Hematopoietic multipotent progenitor cell treated with erythropoietin and hydrocortisone succinate and interleukin-3 and kit ligand, for 6 days (in vitro differentiated cells): ENCODE measurements at places on chromosomes 12 and 14.

GRCh38 chr12:113463746-113464451 is 7.8 kb downstream of the LHX5 start:
- no peak for DNase-seq

GRCh38 chr12:56040963-56041551 is 661 bp upstream of the RPS26 start:
- no peak for DNase-seq

- no peak for DNase-seq
Measured at GRCh38 chr12:50545786-50546185, 41.0 kb downstream of the DIP2B start.

DNA sequence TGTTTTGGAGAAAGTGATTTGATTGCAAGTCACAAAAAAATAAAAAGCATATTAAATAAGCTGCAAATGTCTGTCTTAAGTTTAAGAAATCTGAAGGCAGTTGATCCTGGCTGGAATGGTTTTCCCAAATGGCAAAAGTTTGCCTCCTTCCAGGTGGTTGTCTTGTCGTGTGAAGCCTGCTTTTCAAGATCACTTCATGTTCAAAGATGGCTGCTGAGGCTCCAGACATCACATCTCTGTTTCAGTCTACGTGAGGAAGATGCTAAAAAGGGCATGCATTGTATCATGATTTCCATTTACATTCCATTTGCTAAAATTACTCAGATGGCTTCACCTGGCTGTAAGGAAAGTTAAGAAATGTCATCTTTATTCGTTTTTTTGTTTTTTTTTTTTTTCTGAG is 31.6 kb upstream of the HMGA2 start:
- DNase-seq, result no peak

GRCh38 chr12:46553911-46554310 is 181.3 kb upstream of the SLC38A2 start:
- DNase-seq, result no peak

GRCh38 chr14:24428628-24429394 is 657 bp downstream of the CBLN3 start:
- no peak for DNase-seq

- DNase-seq, result no peak
Measured at GRCh38 chr12:47712171-47712570, 6.3 kb upstream of the RPAP3 start.

GRCh38 chr12:15525441-15525840 is 203.1 kb downstream of the PTPRO start:
- DNase-seq, result no peak

DNA sequence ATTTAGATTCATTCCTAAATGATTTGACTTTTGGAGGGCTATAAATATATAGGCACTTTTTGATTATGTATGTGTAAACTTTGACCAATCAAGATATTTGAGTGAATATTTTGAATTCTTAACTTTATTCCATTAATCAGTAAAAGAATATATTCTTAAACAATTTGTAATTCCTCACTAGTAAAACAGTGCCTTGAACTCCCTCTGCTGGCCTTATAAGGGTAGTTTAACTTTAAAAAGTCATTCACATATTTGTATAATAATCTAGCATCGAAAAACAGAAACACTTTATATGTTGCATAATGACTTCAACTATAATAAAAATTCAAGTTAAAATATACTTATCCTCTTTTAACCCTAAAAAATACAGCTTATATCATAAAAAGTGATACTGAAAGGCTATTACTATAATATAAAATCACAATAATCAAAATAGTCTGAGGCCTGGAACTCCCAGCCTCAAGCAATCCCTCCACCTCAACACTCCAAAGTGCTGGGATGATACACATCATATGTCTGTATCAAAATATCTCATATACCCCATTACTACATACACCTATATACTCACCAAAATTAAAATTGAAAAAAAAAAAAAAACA is 31.2 kb downstream of the CCDC59 start:
- peak; percentile 63 for DNase-seq

DNA sequence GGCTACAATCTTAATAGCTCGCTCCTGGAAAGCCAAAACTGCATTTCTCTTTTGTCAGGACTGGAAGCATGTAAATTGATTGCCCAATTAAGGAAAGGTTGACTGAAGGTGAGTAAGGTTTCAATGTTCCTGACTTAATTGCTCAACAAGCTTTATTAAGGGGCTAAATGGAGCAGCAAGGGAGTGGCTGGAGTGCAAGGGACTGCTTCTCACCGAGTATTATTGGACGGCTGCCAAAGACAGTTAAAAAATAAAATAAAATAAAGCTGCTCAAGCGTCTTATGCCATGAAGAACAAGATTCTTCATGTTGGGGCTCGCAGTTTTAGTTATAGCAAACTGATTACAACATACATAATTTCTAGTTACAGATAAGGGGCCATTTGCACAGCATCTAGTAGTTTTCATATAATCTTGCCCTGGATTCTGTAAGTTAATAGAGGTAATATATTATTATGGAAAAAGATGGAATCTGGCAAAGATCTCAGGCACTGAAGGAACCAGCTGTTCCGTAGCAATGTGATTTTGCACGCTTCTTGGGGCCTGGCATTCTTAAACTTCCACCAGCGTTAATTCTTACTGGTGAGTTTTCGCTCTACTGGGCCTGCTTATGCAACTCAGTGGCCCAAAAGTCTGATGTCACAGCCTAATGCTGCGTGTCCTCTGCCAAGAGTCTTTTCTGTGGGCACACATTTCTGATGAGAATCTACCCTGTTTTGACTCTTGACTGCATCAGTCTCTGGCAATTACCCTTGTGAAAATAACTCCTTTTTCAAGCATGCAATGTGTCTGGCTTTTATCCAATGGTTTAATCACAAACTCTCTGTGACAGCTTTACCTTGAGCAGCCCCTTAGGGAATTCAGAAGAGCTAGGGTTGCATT is 108.5 kb downstream of the SLC38A1 start:
- DNase-seq, result no peak

- no peak for DNase-seq
Measured at GRCh38 chr14:100775831-100776591, 49.3 kb downstream of the DLK1 start.

- no peak for DNase-seq
Measured at GRCh38 chr12:109109746-109110350, 6.5 kb upstream of the ACACB start.

GRCh38 chr12:6198556-6198955 is 1.6 kb upstream of the CD9 start:
- no peak for DNase-seq

- no peak for DNase-seq
Measured at GRCh38 chr12:23209793-23210192, 584.8 kb downstream of the ETNK1 start.

DNA sequence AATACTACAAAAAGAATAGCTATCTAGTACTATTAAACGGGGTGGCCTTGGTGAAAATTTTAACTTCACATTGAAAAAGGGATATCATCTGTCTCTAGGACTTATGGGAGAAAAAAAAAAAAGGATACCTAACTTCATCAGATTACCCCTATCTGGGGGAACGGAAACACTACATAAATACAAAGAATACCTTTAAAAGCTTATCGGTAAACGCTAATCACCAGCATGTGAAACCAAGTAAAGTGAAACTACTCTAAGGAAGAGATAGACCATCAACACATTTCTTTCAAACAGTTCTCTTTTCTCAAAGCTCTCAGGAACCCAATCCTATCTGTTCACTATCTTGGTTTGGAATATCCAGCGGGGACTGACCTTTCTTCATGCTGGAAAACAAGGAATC is 3.5 kb downstream of the KICS2 start:
- peak; percentile 55 for DNase-seq

- DNase-seq, result no peak
Measured at GRCh38 chr14:103423050-103423461, 37.8 kb downstream of the MARK3 start.

GRCh38 chr12:82886671-82887340 is 200.1 kb downstream of the TMTC2 start:
- no peak for DNase-seq

GRCh38 chr12:64001439-64001838 is 156.9 kb downstream of the SRGAP1 start:
- DNase-seq, result no peak
